CD4-positive, alpha-beta T cell treated with Interleukin-6 for 4 hours (primary cell): ENCODE measurements at places on chromosomes 1 and 21.

DNA sequence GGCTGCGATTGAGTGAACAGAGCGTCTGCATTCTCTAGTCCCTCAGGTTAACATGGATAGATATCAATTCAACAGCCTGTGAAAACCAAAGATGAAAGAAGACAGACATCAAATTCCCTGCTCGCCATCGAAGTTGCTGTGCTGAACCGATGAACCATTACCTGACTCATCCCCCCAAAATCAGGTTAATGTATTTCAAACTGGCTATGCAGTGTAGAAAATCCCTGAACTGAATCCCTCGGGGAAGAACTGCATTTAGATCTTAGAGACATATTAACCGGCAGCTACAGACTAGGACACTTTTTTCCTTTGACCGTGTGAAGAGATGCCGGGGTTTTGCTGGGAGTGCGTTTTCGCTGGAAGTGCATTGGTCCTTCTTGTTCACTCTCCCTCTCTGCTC, 213.2 kb upstream of the KIAA0040 start:
- no peak for DNase-seq

- DNase-seq: no peak
Observed at GRCh38 chr1:207970329-207971233, 59.7 kb upstream of the CD34 start.

- DNase-seq: no peak
Observed at GRCh38 chr1:184191181-184191621, 139.7 kb downstream of the TSEN15 start.

GRCh38 chr1:62530516-62531154, 66.7 kb upstream of the ANGPTL3 start:
- no peak for DNase-seq

DNA sequence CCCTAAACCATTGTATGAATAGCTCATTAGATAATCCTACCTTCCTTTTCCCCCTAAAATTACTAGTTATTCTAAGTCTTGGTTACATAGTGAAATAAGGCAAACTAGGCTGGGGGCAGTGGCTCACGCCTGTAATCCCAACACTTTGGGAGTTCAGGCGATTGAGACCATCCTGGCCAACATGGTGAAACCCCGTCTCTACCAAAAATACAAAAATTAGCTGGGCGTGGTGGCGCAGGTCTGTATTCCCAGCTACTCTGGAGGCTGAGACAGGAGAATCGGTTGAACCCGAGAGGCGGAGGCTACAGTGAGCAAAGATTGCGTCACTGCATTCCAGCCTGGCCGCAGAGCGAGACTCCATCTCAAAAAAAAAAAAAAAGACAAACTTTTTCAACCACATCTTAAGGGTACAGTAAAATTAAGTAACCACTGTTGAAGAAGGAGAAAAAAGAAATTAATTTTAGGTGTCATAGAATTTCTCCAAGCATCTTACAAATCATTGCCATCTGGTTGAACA, 108.5 kb downstream of the DENND1B start:
- DNase-seq: no peak

DNA sequence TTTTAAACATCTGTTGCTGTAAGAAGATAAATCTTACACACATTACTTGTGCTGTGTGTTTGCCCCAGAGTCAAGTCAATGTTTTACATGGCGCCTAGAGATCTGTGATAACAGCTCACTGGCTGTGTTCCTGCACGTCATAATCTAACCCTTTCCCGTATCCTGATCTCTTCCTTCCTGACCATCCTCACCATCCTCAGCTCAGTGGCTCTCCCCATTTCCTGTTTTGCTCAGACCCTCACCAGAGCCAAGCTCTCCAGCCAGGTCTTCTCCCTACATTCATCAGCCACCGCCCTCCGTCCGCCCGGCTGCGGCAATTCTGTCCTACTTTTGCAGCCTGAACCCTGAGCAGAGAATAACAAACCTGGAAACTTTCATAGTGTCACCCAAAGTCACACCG, 824.7 kb downstream of the USP25 start:
- no peak for DNase-seq

- DNase-seq: peak; percentile 41
Observed at GRCh38 chr21:34132202-34132601, 58.8 kb downstream of the MRPS6 start.

DNA sequence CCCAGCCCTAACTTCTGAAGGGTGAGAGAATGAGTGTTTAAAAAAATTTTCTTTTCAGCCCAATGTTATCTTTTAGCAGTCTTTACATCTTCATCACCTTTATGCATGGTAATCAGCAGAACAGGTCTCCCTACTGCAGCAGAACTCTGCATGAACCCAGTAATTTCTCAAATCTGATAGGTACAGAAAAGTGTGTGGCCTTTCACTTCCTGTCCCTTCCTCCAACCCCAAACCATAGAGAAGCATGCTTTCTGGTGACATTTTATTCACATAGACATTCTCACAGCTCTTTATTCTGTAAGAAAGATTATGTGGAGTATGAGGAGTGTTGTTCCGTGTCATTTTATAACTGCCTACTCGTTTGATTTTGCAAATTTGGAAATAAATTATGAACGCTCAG, 68.6 kb downstream of the RPAP2 start:
- DNase-seq: no peak

DNA sequence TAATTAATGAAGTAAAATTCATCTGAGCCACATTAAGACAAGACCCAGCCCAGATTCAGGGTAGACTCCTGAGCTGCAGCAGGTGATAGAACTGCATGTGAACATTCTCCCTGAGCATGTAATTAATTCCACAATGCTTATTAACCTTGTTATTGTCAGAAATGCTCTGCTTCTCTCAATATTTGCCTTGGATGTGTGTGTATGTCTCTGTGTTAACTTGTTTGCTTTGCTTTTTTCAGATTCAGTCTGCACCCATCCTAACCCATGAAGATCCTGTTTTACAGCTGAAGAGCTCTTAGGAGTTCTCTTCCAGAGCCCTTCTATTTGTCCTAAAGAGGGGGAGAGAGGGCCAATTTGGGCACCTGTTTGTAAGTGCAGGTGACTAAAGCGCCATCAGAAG, 143.2 kb upstream of the BMP8A start:
- no peak for DNase-seq

GRCh38 chr1:113903501-113904292, 902 bp downstream of the AP4B1 start:
- no peak for DNase-seq

DNA sequence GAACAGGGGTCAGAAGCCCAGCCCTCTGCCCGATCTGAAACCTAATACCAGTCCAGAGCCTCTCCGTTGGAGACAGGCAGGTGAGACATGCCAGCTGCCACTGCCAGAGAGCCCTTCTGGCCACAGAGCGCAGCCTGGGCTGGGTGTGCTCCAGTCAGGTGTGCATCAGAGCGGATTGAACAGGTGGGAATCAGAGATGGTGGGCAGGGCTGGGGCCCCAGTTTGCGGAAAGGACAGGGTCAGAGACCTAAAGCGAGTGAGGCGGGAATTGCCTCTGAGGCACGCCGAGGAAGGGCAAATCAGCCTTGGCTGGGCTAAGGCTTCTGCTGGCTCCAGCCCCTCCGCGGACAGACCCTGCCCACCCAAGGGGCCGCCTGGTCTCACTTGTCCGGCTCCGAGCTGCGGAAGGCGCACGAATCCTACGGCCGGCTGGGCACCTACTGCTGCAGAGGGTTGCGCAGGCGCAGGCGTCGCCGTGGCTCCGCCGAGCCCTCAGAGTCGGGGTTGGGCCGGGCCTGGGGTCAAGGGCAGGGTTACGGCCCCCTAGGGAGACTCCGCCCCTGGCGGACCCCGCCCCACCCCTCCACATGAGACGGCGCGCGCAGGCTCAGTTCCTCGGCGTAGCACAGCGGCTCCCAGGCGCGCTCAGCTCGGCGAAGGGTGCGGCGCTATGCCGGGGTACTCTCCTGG, 10.3 kb downstream of the CPLANE2 start:
- no peak for DNase-seq

GRCh38 chr1:155909894-155910293, 1.3 kb downstream of the RIT1 start:
- peak; percentile 15 for DNase-seq
